ENCODE measurements at places on chromosomes 13 and 19.

DNA sequence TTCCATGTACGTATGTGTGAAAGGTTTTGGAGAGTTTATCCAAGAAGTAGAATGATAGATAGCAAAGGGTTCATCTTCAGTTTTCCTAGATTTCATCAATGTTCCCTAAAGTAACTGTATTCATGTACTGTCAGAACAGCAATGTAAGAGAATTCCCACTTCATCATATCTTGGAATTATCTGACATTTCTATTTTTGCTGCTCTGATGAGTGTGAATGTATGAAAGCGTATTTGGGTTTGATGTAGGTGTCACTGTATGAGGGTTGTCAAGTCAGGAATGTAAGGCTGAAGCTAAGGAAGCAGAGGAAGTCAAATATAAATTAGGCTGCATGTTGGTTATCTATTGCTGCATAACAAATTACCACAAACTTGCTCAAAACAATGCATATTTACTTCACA, 7.2 kb upstream of the KATNAL1 start:
- DNase-seq: no peak

GRCh38 chr13:43545317-43545874, 241.4 kb downstream of the ENOX1 start:
- DNase-seq: no peak

DNA sequence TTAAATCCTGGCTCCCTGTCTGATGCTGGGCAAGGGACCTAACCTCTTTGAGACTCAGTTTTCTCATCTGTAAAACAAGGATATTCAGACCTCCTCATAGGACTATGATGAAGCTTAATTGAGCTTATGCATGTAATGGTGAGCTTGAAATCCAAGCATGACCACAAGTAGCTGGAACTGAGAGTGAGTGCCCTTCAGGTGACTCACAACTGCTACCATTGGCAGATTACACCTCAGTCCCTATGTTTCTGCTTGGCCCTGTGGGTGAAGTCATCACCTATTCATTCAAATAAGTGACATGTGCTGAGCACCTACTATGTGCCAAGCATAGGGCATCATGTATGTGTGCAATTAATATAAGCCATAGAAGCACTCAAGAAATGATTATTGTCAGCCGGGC, 25.7 kb downstream of the NOVA2 start:
- no peak for DNase-seq

- no peak for DNase-seq
Observed at GRCh38 chr19:44796701-44797115, 12.2 kb upstream of the BCAM start.

- DNase-seq: no peak
Observed at GRCh38 chr19:56884441-56884840, 43.9 kb upstream of the PEG3 start.

DNA sequence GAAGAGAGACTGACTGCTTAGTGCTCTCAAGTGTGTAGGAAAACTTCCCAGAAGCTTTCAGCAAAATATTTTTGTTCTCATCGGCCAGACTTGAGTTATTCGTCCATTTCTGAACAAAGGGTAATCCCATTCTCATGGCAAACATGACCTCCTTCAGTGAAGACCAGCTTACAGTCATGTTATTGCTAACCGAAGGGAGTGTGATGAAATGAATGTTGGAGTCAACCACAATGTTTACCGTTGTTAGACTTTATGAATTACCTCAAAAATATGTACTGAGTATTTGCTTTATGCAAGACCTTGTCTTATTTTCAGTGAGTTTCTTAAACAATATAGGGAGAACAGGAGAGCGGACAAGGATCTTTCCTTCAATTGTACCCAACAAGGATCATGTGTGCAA, 228.6 kb downstream of the LMO7 start:
- no peak for DNase-seq

DNA sequence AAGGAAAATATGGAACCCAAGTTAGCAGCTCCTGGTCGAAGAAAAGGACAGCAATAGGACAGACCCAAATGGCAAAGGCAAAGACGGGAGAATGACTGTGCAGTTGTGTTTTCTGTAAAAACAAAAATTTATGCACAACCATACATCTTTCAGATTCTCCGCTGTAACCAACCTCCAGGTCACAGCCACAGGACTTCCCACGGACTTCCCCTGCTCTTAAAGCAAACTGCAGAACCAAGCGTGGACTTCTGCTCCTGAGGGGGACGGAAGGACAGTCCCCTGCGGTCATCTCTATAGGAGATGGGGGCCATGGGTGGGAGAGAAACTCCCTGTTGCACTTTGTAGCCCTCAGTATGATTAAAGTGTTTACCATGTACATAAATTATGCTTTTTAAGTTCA, 2.5 kb downstream of the GRTP1 start:
- no peak for DNase-seq

DNA sequence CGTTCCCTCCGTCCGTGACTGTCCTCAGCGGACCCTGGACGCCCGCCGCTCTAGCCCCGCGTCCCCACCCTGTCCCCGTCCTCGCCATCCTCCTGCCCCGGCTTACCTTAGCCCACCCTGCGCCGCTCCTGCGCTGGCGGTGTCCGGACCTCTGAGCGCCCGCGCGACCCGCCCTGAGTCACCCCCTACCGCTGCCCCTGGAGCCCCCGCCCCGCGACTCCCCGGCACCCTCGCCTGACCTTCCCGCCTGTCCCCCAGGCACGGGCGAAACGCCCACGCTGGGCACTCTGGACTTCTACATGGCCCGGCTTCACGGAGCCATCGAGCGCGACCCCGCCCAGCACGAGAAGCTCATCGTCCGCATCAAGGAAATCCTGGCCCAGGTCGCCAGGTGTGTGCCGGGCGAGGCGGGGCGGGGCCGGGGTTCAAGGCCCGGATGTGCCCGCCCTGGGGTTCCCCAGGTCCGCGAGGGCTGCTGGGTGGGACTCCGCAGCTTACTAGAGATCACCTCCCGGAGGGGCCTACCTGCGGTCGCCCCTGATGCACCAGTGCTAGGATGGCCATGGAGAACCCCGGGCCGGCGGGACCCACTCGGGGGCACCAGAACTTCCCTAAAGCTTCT, 5.1 kb downstream of the HMG20B start:
- DNase-seq: no peak

DNA sequence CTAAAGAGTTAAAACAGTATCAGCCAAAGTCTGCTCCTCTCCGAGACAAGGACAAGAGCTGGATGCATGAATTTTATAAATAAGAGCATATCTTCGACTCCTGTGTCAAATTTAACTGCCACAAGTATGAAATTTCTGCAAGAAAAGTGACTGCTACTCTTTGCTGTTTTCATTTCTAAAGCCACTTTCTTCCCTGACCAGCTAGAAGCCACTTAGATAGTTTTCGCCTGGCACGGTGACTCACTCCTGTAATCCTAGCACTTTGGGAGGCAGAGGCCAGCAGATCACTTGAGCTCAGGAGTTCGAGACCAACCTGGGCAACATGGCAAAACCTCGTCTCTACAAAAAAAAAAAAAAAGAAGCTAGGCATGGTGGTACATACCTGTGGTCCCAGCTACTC, 61.3 kb downstream of the ENOX1 start:
- DNase-seq: no peak

- DNase-seq: no peak
Observed at GRCh38 chr19:19744641-19745040, 11.7 kb upstream of the ZNF14 start.

DNA sequence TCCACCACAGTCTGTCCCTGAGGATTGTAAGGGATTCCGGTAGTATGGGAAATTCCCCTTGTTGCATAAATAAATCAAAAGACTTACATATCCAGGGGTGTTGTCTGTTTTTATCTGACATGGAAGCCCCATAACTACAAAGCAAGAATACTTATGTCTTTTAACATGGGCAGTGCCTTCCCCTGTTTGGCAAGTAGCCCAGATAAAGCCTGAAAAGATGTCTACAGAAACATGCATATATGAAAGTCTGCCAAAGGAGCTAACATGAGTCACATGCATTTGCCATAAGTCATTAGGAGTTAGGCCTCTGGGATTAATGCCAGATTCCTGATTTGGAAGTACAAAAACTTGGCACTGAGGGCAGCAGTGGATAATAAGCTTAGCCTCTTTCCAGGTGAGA, 62.1 kb downstream of the ZNF737 start:
- peak; percentile 31 for DNase-seq

DNA sequence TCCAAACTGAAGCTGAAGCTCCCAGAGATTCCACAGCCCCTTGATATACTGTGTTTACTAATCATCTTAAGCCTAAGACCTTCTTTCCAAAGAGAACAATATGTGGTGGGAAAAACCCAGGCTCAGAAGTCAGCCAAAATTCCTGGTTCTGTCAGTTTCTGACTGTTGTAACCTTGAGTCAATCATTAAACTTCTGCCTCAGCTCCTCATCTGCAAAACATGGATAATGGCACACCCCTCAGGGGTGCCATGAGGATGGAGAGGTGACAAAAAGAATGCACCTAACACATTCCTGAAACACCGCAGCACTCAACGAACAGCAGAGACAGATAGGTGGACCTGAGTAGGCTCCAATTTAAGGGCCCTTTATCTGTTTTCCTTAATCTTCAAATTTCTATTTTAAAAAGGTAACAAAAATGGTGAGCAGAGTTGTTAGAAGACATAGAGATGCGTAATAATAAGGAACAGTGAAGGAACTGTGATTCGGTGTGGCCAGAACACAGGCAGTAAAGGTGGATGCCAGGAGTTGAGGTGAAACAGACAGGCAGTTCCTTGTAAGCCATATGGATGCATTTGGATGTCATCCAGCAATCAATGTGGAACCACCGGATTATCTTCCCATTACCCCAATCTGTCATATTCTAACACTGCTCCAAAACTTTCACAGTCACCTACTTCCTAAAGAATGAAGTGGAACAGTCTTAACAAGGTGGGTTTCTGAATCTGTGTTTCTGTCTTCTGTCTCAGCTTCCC, 56.6 kb upstream of the DOCK9 start:
- DNase-seq: no peak

DNA sequence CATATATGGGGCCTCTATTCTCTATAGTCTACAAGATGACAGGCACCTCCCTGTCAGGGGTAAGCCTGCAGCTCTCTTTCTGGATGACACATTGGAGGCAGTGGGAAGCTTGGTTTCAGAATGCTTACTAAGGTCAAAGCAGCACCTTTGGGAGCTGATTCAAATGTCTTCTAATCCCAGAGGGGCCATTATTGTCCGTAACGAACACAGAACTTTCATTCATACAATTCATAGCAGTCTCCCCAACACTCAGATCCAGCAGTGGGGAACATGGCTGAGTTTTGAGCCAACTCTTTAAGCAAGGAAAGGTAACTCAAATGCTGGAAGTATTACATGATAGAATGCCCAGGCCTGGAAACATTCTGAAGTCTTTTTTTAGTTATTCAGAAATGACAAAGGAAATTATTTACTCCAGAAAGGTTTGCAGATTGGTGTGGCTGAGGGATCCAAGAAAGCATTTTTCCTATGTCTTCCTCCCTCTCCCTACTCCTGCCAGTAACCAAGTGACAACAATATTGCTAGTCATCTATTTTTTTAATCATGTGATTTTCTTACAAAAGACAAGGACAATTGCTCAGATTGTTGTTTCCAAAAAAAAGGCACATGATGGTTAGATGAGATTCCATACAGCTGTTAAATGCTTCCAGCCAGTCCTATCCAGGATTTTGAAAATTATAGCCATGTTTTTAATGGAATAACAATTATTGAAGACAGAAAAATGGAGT, 118.7 kb downstream of the FOXO1 start:
- DNase-seq: no peak

DNA sequence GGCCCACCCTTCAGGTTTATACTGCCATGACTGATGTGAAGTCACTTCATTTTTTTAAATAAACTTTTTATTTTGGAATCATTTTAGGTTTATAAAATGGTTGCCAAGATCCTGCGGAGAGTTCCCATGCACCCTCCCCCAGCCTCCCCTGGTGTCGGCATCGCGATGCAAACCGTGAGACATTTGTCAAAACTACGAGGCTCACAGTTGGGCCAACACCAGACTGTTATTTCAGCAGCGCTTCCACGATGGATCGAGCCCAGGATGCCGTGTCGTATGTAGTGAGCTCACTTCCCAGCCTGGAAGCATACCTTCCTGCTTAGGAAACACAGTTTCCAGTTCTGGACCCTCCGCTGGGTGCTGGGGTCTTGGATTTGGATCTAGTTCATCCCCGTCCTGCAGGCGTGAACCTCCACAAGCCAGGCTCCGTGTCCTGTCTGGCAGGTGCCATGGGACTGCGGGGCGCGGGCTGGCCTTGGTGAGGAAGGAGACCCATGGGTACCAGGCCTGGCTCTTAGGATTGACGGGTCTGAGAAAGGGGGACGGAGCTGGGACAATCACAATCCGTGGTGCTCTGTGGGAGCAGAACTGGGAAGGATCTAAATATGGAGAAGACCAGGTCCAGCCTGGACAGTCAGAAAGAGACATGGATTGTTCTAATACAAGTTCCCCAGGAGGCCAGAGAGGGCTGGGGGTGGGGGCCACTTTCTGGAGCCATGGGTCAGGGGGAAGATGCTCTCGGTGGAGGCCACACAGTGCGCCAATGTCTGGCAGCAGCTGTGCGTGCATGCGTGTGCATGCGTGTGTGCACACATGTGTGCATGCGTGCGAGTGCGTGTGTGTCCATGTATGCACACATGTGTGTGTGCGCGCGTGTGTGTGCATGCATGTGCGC, 2.4 kb upstream of the SBK2 start:
- DNase-seq: no peak

- no peak for DNase-seq
Observed at GRCh38 chr19:18795540-18795939, 4.4 kb upstream of the COMP start.

DNA sequence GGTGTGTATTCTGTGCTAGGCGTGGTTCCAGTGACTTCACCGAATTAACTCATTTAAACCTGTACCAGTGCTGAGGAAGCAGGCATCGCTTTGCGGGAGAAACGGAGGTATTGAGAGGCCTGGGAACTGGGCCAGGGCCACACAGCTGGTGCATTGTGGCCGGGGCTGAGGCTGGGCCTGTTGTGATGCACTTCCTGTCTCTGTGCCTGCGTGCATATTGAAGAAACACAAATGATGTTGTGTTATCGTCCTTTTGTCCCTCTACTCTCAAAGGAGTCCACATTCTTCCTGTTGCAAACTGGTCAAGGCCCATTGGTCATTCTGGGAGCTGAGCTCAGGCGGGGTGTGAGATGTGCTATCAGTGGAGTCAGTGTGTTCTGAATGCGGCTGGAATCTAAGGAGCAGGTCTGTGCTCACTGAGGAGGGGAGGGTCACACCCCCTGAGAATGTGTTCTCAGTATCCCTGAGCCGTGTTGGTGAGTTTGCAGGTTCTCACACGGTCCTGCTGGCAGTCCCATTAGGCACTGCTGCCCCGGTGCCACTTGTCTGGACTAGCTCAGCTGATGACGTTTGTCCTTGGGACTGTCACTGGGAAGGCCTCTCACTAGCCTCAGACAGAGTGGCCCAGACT, 62.1 kb downstream of the ARHGEF7 start:
- peak; percentile 38 for DNase-seq

GRCh38 chr19:19067276-19068072, 3.7 kb downstream of the SLC25A42 start:
- DNase-seq: no peak

All from DMS79 treated with DMSO at 0.1 percent for 48 hours (cell line).